Esophagus muscularis mucosa (tissue), 4 donors: ENCODE measurements at places on chromosomes 6 and 20.

- no peak for DNase-seq
Measured at GRCh38 chr6:137370871-137371633, 123.1 kb downstream of the OLIG3 start.

GRCh38 chr6:12359036-12359435, 68.9 kb downstream of the EDN1 start:
- DNase-seq, result no peak

DNA sequence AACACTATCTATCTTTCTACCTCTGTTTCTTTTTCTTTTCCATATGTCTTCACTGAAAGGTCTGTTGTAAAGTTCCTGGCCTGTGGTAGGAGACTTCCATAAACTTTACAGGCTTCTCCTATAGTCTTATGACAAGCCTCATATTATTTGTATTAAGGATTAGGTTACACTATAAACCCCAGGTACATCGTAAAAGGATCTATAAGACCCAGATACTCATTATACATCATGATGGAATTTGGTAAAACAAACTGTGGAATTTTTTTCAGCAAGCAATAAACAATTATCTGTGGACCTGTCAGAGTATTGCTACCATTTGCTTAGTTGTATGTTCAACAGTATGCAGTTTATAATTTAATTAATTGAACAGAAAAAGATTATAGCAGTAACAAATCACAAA, 55.5 kb downstream of the RFX6 start:
- no peak for DNase-seq

GRCh38 chr6:41463062-41463930, 82.9 kb upstream of the FOXP4 start:
- no peak for DNase-seq

- DNase-seq, result no peak
Measured at GRCh38 chr6:90083891-90084290, 189.6 kb downstream of the GJA10 start.

- DNase-seq, result no peak
Measured at GRCh38 chr6:2448826-2449571, 203.6 kb upstream of the GMDS start.

DNA sequence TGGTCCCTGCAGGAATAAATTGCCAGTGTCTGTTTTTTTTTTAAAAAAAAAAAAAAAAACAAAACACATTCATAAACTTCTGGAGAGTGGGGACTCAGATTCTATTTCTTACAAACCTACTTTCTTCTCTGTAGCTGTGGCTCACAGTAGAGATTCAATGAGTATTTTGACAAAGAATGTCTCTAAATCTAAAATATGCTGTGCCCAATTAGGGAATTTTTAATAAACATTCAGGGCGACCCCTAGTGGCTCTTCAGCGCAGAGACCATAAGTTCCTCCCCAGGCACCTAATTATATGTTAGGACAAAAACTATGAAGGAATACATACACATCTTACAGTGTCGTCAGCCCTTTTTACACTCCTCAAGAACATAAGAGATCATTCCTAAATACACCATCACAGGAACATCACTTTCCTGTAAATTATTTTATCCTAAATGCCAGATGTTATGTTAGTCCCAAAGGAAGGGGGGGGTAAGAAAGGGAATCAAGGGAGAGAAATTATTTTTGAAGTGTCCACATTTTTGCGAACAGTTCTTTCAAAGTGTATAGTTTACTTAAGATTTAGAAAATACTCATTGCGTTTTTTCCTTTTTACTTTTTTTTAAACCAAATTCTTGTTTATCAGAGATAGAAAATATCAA, 21.8 kb upstream of the NAA20 start:
- DNase-seq, result no peak

- DNase-seq, result no peak
Measured at GRCh38 chr20:18712131-18712530, 101.5 kb upstream of the SCP2D1 start.
